ENCODE measurements at places on chromosomes 5 and 9.
A peak's percentile ranks its signal among the peaks of the same experiment; 100 is the strongest.

DNA sequence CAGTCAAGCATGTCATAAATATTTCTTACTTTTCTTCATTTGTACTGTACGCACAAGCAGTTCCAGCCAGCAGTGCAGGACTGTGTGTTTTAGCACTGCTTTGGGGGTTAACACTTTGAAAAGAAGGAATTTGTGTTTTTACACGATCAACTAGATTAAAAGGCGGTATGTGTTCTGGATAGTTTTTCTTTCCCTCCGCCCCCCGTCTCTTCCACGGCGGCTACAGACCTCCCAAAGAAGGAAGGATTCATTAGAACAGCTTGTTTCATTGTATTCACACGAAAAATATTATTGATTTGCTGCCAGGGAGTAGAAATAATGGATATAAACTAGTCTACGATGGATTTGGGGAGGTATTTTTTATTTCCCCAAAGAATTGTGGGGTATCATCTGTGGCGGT lies 336.8 kb upstream of the RFX3 start:
- DNase-seq = no peak

GRCh38 chr5:104170926-104171325 lies 608.3 kb upstream of the NUDT12 start:
- DNase-seq = no peak

DNA sequence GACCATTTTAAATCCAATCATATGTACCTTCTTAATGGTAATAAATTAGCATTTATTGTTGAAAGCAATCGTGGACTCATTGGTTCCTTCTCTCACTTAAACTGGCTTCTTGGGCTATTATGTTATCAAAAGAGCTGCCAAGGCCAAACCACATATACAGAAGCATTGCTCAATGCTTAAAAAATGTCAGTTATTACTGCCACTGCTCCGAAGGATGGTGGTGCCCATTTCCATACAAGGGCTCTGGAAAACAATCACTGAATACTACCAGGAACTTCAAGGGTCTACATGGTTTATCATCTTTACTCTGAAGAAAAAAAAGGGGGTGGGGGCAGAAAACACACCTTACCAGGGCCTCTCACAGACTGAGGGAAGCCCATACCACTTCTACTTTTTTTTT lies 104.3 kb downstream of the GNAQ start:
- DNase-seq = peak; percentile 64

DNA sequence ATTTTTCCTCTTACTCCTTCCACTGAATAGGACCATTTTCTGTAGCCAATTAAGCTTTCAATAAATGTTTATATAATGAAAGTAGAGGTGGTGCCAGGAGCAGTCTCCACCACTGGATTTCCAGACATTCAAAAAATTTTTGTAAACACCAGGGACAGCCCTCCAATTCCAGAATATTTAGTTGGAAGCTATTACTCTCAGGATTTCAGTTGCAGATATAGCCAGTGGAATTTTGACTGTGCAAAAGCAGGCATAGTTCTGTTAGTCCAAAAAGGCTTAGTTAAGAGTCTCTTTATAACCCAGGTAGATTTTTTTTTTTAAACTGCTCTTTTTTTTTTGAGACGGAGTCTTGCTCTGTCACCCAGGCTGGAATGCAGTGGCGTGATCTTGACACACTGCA lies 138.1 kb upstream of the DMRT1 start:
- no peak for DNase-seq

DNA sequence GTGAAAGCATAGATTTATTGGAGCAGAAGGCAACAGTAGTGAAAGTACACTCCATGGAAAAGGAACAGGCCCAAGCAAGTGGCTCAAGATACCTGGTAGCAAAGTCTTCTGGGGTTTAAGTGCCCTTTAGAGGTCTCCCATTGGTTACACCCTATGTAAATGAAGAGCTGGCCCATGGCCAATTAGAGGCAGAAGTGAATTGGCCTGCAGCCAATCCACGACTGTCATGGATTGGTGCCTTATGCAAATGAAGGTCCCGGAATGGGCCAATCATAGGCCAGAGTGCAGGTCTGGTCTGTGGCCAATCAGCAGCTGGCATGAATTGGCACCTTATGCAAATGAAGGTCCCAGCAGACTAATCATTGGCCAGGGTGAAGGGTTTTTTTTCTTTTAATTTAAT lies 64.2 kb upstream of the PCSK5 start:
- peak; percentile 13 for DNase-seq

GRCh38 chr9:21672140-21672539 lies 130.3 kb upstream of the MTAP start:
- no peak for DNase-seq

- DNase-seq = no peak
Measured at GRCh38 chr5:77718934-77719610, 57.1 kb downstream of the TBCA start.

DNA sequence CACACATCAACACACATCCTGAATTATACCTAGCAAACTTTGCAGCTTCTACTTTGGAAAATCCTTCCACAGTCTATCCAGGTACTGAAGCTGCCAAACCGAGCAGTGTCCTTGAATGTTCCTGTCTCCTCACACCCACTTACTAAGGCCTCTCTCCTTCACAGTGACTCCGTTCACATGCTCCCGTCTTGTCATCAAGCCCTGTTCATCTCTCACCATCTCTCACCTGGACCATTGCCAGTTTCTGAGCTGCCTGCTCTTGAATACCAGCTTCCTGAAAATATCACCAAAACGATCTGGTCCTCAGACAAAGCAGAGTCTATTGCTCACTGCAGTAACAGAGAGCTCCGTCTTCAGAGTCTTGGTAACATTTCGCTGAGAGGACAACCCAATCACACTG lies 57.4 kb downstream of the GCNT1 start:
- DNase-seq = no peak

DNA sequence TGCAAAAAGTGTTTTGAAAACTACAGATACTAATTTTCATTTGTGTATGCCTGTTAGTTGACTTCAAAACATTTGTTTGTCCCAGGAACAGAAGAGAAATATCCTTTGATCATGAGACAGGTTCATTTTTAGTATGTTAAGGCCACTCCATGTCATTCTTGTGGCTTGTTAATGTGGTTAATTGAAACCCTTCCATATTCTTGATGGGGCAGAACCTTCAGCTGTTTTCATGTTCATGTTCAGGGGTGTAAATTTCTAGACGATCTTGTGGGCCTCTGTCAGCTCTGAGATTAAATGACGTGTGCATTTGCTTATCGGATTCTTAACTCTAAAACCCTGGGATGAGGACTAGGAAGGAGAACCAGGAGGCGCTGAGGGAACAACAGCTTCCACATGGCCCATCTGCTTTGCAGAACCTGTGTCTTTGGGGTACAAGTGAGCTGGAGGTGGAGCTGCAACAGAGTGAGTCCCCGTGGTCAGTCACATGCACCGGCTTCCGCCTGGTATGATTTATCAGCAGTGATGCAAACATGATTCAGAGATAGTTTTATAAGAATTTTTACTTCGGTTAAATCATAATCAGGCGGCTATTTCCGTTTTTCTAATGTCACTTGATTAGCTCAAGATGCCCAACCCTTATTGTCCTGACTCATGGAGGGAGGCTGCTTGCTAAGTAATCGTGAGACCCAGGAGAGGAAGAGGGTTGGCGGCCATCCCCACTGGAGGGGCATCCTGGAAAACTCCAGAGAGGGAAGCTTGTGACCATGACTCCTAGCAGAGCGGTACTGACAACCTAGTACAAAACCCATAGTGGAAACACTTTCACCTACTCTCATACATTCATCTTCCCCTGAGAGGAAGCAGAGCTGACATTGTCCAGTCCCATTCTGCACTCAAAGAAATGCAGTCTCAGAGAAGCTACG lies 138.4 kb downstream of the C9orf152 start:
- DNase-seq = peak; percentile 88

DNA sequence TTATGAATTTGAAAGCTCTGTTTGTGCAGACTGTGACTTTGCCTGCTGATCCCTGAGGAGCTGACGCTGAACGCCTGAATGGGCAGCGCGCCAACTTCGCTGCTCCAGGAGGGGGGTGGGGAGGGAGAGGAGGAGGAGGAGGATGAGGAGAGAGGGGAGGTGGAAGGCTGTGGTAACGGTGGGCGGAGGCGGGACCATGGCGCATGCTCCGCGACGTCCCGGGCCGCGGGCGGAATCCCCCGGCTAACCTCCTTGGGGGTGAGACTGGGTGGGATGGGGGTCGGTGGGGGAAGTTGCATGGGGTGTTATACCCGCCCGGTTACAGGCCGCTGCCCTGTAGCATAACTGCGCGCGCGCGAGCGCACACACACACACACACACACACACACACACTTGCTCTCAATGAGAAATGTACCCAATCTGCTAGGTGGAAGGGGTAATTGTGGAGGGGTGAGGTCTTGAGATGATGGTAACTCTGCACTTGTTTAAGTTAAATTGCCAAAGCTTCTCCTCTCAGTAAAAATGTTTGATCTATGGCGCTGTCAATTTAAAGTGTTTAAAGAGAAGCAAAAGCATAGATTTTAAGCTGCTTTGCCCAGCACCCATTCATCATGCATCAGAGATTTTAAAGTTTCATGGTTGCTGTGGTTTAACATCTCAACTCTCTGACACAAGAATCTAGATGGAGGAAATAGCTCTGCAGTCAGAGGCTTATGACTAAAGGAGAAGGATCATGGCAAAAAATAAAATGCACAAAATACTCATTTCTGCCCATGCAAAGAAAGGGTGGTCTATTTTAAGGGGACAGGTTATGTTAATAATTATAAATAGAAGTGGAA lies 76.6 kb upstream of the TBCA start:
- DNase-seq = peak; percentile 42

DNA sequence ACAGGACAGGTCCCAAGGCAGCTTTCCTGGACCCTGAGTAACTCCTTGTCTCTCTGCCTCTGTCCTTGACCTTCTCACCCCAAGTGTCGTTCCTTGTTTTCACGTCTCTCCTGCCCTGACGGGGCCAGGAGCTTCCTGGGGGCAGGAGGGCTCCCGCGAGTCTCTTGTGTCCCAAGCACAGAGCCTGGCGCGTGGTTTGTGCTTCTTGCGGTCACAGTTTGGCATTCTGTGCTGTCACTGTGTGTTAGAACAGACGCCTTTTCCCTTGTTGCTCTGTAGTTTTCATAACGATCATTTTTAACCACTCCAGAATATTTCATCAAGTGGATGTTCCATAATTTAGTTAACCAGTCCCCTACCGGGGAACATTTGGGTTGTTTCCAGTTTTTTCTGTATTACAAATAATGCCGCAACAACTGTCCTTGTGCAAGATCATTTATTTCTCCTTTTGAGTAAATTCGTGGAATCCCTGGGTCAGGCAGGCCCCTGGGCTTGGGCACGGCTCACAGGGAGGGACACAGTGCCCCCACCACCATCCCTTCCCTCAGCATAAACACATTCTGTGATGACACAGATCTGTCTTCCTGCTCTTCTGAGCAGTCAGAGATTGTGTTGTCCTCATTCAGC lies 71.9 kb downstream of the TSPAN17 start:
- DNase-seq = no peak

GRCh38 chr9:105500108-105500766 lies 52.4 kb downstream of the FSD1L start:
- DNase-seq = no peak

- DNase-seq = no peak
Measured at GRCh38 chr5:86797677-86798076, 179.9 kb downstream of the COX7C start.

- peak; percentile 76 for DNase-seq
Measured at GRCh38 chr5:77645158-77645994, 6.9 kb upstream of the OTP start.

DNA sequence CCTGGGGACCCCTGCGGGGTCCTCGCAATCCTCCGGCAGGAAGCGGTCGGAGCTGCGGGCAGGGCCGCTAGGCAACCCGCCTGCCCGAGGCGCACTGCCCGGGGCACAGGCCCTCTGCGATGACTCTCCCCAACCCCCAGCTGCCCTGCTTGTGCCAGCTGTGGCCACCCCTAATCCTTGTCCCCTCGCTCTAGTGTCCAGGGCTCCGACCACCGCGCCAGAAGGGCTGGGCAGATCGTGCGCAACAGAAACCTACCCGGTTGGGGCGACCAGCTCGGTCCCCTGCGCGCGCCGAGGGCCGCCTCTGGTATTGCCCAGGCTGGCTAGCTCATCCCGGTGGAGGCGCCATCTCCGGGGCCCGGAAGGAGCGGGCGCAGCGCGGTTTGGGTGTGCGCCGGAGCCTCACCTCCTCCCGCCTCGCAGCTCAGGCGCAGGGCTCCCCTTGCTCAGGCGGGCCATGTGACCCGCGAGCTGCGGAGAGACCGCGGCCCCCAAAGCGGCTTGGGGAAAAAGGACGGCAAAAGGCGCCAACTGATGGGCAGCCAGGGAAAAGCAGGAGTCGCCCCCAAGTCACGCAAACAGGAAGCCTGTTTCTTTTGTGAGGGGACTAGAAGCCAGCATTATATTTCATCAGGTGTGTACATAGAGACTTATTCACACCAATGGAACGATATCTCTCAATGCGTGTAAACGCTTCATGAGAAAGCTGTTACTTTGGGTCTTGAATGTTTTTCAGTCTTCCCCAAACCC lies 46.8 kb upstream of the RNF20 start:
- DNase-seq = peak; percentile 89

DNA sequence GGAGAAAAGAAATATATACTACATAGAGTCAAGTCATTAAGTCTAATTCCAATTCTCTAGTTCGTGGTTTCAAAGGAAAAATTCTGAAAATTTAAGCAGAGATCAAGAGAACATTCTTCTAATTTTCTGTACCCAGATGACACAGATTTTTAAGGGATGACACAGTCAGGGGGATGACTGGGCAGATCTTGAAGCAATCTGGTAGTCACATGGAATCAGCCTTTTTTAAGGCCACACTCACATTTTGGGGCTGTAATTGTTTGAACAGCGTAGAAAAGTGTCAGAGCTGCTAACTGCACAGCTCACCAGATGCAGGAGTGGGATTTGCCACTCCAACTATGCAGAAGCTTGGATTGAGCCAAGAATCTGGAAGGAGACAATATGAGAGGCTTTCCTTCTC lies 20.4 kb downstream of the PDE4D start:
- no peak for DNase-seq

DNA sequence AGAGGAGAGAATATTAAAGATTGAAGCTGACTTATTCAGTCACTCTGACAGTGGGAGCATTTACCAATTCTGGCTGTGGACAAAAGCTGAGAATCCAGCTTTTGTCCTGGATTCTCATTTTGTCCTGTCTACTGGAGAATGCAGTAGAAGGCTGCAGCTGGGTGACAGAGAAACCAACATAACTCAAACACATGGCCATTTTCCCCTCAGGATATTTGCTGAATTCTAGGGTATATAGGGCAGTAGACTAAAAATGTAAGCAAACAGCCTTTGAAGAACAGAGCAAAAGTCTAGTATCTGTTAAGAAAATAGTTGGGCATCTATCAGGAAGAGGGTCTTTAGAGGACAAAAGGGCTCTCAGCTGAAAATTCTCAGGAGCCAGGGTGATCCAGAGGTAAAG lies 20.6 kb downstream of the ZNF484 start:
- DNase-seq = no peak
